ENCODE measurements at places on chromosomes 12 and 14. TPM values are rescaled to one million over a fixed set of nuclear protein-coding genes. Genes with fewer than 3 reads are reported as not detected.

SMCO2 gene
- 0.40 TPM for total RNA-seq

MDGA2 gene
- not detected for total RNA-seq

DNA sequence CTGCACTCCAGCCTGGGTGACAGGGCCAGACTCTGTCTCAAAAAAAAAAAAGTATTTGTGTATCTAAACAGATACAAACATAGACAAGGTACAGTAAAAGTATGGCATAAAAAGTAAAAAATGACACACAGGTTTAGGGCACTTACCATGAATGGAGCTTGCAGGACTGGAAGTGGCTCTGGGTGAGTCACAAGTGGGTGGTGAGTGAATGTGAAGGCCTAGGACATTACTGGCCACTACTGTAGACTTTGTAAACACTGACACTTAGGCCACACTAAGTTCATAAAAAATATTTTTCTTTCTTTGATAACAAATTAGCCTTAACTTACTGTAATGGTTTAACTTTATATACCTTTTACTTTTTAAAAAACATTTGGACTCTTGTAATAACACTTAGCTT lies 38.0 kb upstream of the EIF5 start:
- DNase-seq, result no peak

DNA sequence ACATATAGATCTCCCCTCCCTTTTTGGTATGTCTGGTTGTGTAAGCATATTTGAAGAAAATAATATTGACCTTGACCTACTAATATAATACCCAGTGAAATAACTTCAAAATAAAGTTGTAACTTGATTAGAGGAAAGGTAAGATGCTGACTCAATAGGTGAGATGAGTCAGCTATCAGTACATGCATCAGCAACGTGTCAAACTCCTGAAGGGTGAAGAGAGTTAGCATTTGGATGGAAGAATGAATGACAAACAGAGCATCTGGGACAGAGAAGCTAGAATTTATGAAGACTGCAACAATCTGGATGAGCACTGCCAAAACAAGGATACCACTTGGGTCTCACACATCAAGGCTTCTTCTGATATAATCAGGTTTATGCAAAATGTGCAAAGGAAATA lies 74.9 kb downstream of the PPP2R5E start:
- no peak for DNase-seq

TSPAN8 gene
- total RNA-seq, result 76.1 TPM

DNA sequence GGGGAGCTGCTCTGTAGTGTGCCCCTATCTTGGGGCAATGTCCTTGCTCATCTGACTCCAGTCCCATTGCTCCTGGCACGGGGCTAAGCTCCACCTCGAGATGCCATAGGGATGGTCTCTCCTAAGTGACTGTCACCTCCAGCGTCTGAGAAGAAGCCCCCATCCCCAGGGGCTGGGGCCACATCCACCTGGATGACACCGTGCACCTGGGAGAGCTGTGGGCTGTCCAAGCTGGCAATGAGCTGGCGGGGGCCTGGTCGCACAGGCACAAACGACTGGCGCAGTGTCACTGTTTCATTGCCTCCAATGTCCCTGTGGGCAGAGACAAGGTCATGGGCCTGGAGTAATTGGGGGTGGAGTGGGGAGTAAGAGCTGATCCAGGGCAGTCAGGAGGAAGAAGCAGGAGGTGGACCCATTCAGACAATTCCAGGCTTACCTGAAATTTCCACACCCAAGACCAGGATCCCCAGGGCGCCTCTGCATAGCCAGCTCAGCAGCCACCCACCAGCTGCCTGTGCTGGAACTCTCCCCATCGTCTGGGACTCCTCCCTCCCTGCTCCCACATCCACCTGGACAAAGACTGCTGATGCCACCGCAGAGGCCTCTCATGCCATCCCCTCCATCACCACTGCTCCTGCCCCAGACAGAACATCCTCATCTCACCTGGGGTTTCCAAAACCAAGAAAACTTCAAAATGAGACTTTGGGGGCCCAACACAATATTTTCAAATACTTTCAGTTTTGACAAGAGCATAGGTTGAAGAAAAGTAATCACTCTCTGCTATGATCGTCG lies 7.0 kb upstream of the TINF2 start:
- no peak for DNase-seq

DNA sequence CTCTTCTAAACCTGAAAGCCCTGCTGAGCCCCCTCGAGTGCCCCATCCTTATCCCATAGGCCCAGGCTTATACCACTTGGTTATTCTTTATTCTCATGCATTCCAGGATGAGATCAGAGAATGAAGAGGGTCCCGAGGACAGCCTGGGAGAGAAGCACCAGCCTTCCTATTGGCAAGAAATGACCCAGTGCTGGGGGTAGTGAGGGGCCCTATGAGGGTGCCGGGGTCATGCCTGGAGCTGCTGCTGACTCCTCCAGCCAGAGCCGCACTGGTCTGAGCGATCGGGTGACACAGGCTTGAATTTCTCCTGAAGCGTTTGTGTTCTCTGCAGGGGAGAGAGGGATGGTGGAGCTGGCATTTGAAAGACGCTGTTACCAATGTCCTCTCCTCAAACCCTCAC lies 18.1 kb downstream of the MORN3 start:
- DNase-seq, result no peak

COX8C gene
- not detected for total RNA-seq

DNA sequence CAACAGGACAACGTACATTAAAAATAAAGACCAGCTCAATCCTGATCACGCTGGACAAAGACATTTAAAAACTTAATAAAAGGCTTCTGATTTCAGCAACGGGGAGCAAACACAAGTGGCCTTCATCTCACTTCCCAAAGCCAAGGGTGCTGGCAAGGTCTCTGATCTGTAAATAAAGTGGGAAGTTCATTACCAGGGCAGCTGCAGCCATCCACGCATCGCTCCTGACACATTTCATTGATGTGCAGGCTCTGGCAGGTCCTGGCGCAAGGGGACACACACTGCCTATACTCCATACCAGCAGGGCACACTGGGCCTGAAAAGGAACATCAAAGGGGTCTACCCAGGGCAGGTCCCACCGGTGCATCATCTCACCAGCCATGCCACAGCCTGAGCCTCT lies 51.0 kb downstream of the VWF start:
- no peak for DNase-seq

DNA sequence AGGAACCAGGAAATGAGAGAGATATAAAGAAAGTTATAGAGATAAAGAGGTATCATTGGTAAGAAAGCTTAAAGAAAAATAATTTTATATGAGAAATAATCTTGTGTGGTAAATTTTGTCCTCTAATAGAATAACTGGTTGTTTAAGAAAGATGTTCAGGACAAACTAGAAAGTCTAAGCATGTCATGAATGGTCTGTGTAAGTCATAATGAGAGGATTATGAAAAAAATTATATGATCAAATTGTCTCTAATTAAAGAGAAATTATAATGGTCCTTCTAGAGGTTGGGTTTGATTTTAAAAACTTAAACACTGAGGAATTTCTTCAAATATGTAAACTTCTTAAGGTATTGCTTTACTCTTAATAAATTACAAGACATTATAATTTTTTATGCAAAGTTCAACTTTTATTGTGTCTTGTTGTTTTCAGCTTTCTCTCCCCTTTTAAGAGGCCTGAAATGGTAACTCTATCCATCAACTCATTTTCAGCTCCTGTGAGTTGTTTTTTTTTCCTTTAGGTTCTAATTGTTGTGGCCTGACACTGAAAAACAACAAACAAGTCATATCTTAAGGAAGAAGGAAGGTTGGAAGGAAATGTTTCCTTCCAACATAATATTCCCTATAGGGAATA lies 88.2 kb upstream of the CNOT2 start:
- no peak for DNase-seq

- DNase-seq, result no peak
These were observed 107.1 kb downstream of the TMTC2 start for GRCh38 chr12:82793751-82794281.

NELL2 gene
- 2.4 TPM for total RNA-seq

DNA sequence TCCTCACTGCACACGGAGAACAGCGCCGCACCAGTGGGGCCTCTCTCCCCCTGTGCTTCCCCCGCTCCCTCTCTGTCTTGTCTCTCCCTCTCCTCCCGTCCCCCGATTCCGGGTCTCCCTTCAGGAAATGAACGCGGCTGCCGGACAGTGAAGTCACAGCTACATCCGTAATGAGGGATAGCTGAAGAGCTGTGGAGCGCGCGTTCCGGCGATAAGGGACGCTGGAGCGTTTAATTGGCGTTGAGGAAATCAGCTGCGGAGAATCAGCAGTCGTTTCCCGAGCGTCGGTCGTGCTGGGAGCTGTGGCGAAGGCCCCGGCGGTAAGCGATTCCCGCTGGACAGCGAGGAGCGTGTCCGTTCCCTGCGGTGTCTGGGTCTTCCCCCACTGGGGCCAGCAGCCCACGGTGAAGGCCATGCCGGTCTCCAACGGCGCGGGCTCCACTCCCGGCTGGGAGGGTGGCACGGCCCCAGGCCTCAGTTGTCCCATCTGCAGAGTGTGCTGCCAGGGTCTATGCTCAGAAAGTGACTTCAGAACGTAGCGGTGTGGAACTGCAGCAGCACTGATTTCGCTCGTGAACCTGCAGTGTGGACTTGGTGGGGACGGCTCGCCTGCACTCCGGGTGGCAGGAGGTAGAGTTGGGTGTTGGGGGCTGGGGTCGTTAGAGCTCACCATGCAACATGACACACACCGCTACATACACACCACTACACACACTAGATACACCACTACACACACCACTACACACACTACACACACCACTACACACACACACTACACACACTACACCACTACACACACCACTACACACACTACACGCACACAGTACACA lies 10.9 kb downstream of the NOC4L start:
- DNase-seq, result no peak

GRCh38 chr12:127660961-127661360 lies 606.0 kb upstream of the TMEM132C start:
- no peak for DNase-seq

SLC39A2 gene
- not detected for total RNA-seq

- no peak for DNase-seq
These were observed 53.9 kb downstream of the ETV6 start for GRCh38 chr12:11703378-11703777.

SLC25A21 gene
- total RNA-seq, result 1.4 TPM

- no peak for DNase-seq
These were observed 204.4 kb downstream of the ALX1 start for GRCh38 chr12:85484387-85484786.

RASSF8 gene
- total RNA-seq, result 132 TPM

DNA sequence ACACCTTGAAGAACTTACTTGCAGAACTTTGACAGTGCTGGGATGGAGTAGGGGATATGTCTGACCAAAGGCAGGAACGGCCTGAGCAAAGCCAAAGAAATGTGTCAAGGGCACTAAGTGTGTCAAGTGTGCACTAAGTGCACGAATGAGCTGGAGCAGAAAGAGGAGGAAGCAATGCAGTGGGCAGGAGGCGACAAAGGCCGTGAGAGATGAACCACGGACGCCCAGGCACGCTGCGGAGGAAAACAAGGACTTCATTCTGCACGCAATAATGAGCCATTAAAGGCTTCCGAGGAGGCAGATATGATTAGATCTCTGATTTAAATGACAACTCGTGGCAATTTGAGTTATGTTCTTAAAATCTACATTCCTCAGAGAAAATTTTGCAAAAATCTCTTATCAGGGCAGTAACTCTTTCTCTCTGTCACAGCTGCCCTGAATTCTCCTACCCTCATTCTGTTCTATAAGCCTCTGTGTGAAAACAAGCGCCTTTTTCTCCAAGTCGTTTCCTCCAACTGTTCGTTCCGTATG lies 25.3 kb downstream of the GRIN2B start:
- no peak for DNase-seq

All from sciatic nerve (tissue), 2 donors.